ENCODE measurements at places on chromosomes 12 and 14. TPM values are rescaled to one million over a fixed set of nuclear protein-coding genes. Genes with fewer than 3 reads are reported as not detected.

Gene ATXN3
- 21.2 TPM for total RNA-seq

Gene CCDC85C
- 33.6 TPM for total RNA-seq

Gene P2RX2
- total RNA-seq = not detected

Gene LRCOL1
- total RNA-seq = not detected

Gene SRRM4
- total RNA-seq = not detected

Gene KRT73
- not detected for total RNA-seq

Gene CYP46A1
- 0.20 TPM for total RNA-seq

Gene NFE2
- total RNA-seq = 0.03 TPM

Gene ACTR10
- 43.9 TPM for total RNA-seq

Gene CCDC175
- not detected for total RNA-seq

Gene FOXG1
- 0.19 TPM for total RNA-seq

Gene AKAP3
- total RNA-seq = 0.08 TPM

Gene BCL2L14
- total RNA-seq = not detected

Gene NRXN3
- total RNA-seq = 0.52 TPM

Gene SYCP3
- total RNA-seq = 0.13 TPM

Gene PTCSC3
- total RNA-seq = not detected

Gene DAO
- total RNA-seq = not detected

Gene HEBP1
- total RNA-seq = 50.1 TPM

Gene CHURC1
- total RNA-seq = 81.2 TPM

Gene ST8SIA1
- not detected for total RNA-seq

Gene ASCL1
- total RNA-seq = not detected

Gene LUM
- total RNA-seq = 0.49 TPM

Gene WSCD2
- total RNA-seq = not detected

Gene RPL10L
- not detected for total RNA-seq

Gene MANSC4
- total RNA-seq = not detected

All from A549 treated with AZD2906 at 1 μM for 4 hours (cell line).